ENCODE measurements at places on chromosomes 13 and 19.

DNA sequence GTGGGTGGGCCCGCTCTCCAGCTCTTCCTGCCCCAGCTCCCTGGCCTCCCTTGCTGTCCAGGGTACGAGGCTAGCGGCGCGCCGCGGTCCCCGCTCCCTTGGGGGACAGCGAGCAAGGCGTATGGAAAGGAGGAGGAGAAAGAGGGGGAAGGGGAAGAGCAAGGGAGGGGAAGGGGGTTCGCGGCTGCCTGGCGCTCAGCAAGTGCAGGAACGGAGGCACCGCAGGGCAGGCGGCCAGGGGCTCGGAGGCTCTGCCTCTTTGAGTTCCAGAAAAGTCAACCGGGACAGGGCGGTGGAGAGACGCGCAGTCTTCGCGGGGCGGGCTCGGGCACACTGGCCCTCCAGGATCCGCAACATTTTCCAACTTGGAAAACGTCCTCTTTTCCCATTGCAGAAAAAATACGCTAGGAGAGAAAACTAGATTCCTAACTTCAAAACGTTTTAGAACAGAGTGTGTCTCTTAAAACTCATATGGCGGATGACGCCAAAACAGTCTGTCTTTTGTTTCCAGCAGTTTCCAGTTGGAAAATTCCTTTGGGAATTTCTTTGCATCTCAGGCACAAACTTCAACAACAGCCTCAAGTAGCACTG lies 23.1 kb upstream of the TNFRSF19 start:
- no peak for DNase-seq

GRCh38 chr19:18098891-18099622 lies 1.5 kb downstream of the MAST3 start:
- no peak for DNase-seq

DNA sequence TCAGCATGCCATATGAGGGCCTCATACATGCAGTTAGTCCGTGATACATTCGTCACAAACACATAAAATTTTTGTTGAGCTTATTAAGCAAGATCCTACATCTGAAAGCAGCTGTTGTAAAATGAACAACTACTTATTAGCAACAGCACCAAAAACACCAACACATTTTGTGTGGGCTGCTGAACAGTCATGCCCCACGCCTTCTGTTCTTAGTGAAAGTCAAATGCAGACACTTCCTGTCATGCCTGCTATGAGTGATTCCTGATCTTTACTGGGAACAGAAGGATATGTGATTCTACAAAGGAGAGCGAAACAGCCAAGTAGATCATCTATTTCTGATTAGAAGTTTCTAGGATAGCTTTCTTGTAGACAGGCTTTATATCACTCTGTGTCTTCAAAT lies 4.2 kb upstream of the B3GLCT start:
- no peak for DNase-seq

- DNase-seq = no peak
Observed at GRCh38 chr13:34156841-34157365, 339.0 kb downstream of the RFC3 start.

DNA sequence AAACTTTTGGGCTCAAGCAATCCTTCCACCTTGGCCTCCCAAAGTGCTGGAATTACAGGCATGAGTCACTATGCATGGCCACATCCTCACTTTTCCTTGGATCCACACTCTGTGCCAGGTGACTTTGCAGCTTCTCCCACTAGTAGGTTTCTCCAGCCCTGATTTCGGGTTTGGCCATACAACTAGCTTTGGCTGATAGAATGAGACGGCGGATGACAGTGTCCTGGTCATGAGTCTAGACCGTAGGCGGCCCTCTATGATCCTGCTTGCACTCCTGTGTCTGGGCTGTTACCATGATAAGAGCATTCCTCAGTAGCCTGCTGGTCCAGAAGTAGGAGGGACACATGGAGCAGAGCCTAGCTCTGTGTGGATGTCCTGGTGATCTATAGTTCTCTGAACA lies 112.5 kb upstream of the KL start:
- DNase-seq = no peak

DNA sequence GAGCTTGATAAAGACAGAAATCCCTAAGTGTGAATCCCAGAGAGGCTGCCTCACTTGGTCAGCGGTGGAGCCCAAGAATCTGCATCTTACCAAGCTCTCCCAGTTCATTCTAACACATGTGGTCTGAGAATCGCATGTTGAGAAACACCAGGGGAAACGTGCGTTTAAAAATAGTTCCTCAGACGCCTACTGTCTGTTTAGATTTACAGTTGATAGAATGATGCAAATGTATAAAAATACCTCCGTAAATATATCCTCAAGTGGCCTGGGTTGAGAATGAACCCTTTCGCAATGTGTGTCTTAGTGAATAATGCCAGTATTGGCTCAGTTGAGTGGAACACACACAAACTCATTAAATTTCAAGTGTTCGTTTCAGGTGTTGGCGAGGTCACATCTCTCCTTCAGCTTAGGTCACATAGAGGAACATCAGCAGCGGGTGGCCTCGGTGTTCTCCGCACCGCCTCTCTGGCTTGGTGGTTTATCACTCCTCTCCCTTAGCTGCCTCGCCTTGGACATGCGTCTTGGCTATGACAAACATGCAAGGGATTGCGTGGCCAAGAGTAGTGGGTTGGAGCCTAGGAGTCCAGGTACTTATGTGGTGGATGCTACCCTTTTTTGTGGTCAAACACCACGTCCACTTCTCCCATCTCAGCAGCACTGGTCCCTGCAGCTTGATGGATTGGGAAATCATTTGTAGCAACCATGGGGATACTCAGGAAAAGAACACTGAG lies 117.6 kb upstream of the SPATA13 start:
- no peak for DNase-seq

DNA sequence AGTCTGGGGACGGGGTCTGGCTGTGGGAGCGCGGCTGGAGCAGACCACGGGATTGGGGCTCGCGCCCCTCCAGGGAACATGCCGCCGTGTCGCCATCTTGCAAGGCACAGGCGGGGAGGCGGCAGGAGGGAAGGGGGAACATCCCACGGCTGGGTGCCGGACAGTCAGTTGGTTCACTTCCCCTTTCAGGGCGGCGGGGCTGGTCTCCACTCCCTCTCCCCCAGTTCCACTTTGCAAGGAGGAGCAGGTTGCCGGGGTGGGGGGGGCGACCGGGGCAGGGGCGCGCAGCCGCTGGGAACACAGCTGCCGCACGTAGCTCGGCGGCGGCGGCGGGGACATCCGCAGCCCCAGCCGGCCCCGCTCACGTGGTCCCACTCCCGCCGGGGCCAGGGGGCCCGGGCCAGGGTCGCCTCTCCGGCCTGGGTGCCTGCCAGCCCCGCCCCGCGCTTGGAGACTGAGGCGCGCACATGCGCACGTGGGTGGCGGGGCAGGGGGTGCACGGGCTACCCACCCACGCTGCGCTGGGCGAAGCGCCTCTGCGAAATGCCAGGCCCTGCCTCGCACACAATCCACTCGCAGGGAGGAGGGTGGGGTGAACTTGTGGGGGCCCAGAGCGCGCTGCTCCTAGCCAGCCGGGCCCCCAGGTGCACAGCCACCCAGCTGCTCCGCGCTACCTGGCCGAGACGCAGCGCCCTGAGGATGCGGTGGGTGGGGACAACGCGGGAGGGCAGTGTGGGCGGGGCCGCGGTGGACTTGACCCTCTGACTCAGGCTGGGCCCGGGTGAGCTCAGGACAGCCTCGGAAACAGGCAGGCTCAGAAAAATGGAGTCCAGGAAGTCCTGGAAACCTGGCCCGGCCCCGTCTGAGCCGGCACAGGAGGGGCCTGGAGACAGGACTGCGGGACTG lies 6.4 kb downstream of the KLF16 start:
- no peak for DNase-seq

GRCh38 chr19:14530005-14530348 lies 583 bp downstream of the TECR start:
- DNase-seq = no peak

DNA sequence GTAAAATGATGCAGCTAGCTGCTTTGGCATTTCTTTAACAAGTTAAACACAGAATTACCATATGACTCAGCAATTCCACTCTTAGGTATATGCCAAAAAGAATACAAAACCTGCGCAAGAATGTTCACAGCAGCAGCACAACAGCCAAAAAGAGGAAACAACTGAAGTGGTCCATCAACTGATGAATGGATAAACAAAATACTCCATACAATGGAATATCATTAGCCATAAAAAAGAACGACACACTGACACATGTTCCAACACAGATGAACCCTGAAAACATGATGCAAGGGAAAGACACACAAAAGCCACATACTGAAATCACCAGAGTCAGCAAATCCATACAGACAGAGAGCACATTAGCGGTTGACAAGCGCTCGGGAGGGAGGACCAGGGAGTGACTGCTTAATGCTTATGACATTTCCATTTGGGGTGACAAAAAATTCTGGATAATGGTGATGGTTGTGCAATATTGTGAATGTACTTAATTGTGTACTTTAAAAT lies 3.0 kb downstream of the PCID2 start:
- no peak for DNase-seq

- no peak for DNase-seq
Observed at GRCh38 chr19:9161427-9161826, 17.4 kb upstream of the OR7D2 start.

GRCh38 chr13:27020415-27020814 lies 151.2 kb downstream of the USP12 start:
- no peak for DNase-seq
